ENCODE measurements at places on chromosomes 4 and X.

- no peak for DNase-seq
Observed at GRCh38 chrX:46485897-46486296, 59.3 kb downstream of the ZNF674 start.

GRCh38 chrX:20538974-20539373 lies 272.3 kb upstream of the RPS6KA3 start:
- DNase-seq: no peak

DNA sequence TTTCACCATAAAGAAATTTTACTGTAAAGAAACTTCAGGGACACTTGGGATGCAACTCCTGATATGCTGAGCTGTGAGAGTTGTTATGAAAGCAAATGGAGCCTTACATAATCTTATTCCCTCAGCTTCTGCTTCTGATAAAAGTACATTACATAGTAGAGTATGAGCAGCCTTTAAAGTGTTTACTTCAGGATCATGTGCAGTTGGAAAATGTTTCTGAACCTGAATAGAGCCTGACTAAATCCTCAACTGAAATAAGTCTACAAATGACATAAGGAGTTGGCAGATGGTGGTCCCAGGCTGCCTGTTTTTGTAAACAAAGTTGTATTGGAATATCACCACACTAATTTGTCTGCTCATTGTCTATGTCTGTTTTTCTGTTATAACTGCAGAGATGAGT lies 19.3 kb downstream of the RASSF6 start:
- no peak for DNase-seq

DNA sequence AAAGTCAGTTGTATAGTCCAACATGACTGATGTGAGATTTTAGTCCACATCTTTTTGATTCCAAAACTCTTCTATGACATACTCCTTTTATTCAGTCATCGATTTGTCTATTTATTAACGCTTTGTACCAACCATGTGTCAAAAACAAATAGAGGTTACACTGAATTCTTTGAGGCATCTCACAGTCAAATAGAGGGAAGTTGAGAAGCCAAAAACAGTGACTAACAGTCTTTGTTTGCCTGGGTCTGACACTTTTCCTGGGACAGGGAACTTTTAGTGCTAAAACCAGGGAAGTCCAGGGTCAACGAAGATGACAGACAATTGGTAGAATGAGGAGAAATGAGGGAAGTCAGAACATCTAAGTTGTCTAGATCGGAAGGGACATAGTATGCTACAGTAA lies 169.9 kb upstream of the HS3ST1 start:
- DNase-seq: no peak

DNA sequence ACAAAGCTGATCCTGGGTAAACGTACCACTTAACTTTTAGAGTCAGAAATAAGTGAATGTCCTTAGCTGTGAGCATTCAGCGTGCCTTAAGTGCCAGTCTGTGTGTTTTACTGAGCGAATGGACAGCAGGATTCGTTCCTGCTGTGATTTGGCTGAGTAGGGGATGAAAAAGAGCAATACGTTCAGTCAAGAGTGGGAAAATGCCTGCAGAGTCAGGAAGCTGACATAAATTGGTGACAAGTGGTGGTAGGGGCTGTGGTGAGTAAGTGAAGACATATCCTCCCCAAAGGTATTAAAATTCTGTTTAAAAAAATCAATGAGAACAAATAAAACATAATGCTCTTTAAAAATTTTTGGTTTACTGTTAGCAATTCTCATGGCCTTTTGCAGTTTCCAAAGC lies 56.6 kb upstream of the TNIP3 start:
- no peak for DNase-seq

- no peak for DNase-seq
Observed at GRCh38 chr4:26181616-26182015, 139.2 kb upstream of the RBPJ start.

DNA sequence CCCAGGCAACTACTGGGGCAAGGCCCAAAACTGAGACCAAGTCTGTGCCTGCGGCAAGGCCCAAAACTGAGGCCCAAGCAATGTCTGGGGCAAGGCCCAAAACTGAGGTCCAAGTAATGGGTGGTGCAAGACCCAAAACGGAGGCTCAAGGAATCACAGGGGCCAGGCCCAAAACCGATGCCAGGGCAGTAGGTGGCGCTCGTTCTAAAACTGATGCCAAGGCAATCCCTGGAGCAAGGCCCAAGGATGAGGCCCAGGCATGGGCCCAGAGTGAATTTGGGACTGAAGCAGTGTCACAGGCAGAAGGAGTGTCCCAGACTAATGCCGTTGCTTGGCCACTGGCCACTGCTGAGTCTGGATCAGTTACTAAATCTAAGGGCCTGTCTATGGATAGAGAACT lies 2.7 kb downstream of the GPRASP2 start:
- DNase-seq: no peak

- DNase-seq: no peak
Observed at GRCh38 chr4:138804711-138805110, 210.9 kb upstream of the NOCT start.

GRCh38 chr4:75831856-75832405 lies 70.3 kb downstream of the PPEF2 start:
- no peak for DNase-seq

GRCh38 chrX:13360146-13360545 lies 40.3 kb upstream of the ATXN3L start:
- DNase-seq: no peak

- no peak for DNase-seq
Observed at GRCh38 chr4:163755013-163755412, 260.5 kb downstream of the TMA16 start.

DNA sequence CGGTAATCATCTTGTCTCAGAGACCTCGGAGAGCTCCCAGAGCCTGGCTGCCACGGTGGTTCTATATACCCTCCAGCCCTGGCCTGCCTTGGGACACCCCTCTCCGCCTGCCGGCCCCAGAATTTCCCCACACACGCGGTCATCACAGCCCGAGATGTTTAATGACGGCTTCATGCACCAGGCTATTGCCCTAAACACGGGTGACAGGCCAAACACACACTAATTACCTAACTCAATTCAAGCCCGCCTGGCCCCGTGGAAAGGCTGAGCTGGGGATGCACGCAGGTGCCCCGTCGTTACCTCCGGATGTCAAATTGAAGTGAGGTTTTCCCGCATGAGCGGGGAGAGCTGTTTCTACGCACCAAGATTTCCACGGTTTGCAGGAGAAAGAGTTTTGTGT lies 72.9 kb upstream of the PPP2R3B start:
- DNase-seq: no peak

GRCh38 chr4:123858465-123858864 lies 461.9 kb downstream of the SPRY1 start:
- no peak for DNase-seq

GRCh38 chr4:54498661-54499111 lies 159.1 kb upstream of the KIT start:
- DNase-seq: no peak

- no peak for DNase-seq
Observed at GRCh38 chr4:25112366-25112994, 47.8 kb downstream of the SEPSECS start.
